ENCODE measurements at places on chromosomes 7 and 10. TPM values are rescaled to one million over a fixed set of nuclear protein-coding genes. Genes with fewer than 3 reads are reported as not detected.

TRIM24 gene
- 25.3 TPM for total RNA-seq

MRC1 gene
- 73.4 TPM for total RNA-seq

ZWINT gene
- total RNA-seq, result 4.0 TPM

FGFR2 gene
- 132 TPM for total RNA-seq

IKZF1 gene
- total RNA-seq, result 9.6 TPM

CYP2C19 gene
- not detected for total RNA-seq

PARD3 gene
- 60.6 TPM for total RNA-seq

WBP1L gene
- 384 TPM for total RNA-seq

VGF gene
- total RNA-seq, result not detected

IFRD1 gene
- 53.9 TPM for total RNA-seq

Data from thyroid gland (tissue), 4 donors.